ENCODE measurements at places on chromosomes 12 and 14.

DNA sequence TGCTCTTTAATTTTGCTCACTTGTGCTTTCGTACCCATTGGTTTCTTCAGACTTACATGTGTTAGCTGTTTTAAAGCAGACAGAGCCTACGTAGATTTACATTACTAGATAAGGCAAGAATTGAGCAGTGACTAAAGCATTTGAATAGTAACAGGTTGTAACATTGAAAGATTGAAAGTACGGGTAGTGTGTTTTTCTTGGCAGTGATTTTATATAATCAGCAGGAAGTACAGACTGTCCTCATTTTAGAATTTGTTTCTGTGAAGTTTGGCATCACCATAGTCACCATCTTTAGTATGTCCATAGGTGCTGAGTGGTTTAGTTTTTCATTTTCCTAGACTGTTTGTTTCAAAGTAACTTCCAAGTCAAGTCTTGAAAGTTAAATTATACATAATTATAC is 14.0 kb downstream of the RTRAF start:
- no peak overlapping the region for H3K27ac ChIP-seq
- no peaks in the 10 kb centered on the region for H3K4me1 ChIP-seq
- no peaks in the 10 kb centered on the region for H3K27me3 ChIP-seq
- peaks cover 92% of the 10 kb centered on the region for H3K36me3 ChIP-seq
- H3K4me3 ChIP-seq = no peak overlapping the region
- DNase-seq = no peak

- H3K36me3 ChIP-seq = no peaks in the 10 kb centered on the region
- no peak for DNase-seq
- no peaks in the 10 kb centered on the region for H3K27me3 ChIP-seq
- H3K4me1 ChIP-seq = peaks cover 5% of the 10 kb centered on the region
- H3K27ac ChIP-seq = no peak overlapping the region
- no peak overlapping the region for H3K4me3 ChIP-seq
These were observed 17.9 kb upstream of the PTGR2 start for GRCh38 chr14:73833530-73834260.

GRCh38 chr12:47024463-47024862 is 55.0 kb upstream of the PCED1B start:
- H3K4me1 ChIP-seq = no peaks in the 10 kb centered on the region
- no peaks in the 10 kb centered on the region for H3K36me3 ChIP-seq
- peaks cover 36% of the 10 kb centered on the region for H3K27me3 ChIP-seq
- H3K4me3 ChIP-seq = no peak overlapping the region
- H3K27ac ChIP-seq = no peak overlapping the region

DNA sequence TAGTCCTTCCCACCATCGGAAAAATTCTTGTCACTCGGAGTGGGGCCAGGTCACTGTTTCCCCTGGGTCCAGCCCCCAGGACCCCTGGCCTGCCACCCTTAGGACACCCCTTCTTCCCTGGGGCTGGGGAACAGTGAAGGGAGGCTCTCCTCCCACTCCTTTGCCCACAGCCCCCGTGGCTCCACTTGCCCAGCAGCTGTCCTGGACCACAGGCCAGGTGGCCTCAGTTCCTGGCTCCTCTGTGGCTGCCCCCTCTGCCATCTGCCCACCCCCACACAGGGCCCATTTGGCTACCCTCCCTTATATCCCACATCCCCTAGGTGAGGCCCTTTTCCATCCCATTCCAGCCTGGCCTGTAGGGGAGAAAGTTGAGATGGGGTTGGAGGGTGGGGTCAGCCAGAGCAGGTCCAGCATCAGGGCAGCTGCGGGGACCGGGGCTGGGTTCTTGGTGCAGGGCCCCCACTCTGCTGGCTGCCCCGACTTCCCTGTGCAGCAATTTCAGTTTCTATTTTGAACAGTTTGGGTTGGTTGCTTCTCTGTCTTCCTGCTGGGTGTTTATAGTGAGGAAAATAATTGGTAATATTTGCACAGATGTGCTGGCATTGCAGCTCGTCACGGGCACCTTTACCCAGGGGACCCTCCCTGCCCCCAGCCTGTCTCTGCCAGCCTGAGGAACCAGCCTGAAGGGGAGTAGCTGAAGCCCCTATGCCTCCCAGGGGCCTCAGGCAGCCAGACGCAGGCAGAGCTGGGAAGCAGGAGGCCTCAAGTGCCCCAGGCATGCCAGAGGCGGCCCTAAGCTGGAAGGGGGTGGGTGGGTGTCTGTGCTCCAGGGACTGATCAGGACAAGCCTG is 23.4 kb downstream of the SYNDIG1L start:
- peaks cover 23% of the 10 kb centered on the region for H3K4me1 ChIP-seq
- no peaks in the 10 kb centered on the region for H3K27me3 ChIP-seq
- H3K27ac ChIP-seq = peak overlapping the region; percentile 95
- DNase-seq = no peak

GRCh38 chr12:55666508-55666907 is 29.8 kb downstream of the OR10P1 start:
- H3K4me1 ChIP-seq = no peaks in the 10 kb centered on the region
- H3K36me3 ChIP-seq = no peaks in the 10 kb centered on the region
- no peak overlapping the region for H3K4me3 ChIP-seq
- peaks cover 20% of the 10 kb centered on the region for H3K27me3 ChIP-seq

DNA sequence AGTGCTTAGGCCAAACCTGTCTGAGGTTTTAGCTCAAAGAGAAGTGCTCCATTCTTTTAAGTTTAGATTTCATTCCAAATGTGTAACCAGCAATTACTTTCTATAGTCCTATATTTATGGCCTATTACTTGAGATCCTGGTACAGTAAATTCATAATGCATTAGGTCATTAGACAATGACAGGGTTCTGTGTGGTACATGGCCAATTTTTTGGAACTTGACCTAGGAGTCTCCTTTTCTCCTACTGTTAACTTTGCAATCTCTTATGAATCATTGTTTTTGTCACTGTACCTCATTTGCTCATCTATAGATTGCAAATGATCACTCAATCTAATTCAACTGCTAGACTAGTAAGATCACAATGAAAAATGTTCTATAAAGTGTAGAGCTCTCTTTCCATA is 136.7 kb downstream of the PDE3A start:
- H3K4me3 ChIP-seq = no peak overlapping the region
- H3K27me3 ChIP-seq = no peaks in the 10 kb centered on the region
- no peak overlapping the region for H3K27ac ChIP-seq
- DNase-seq = no peak
- H3K36me3 ChIP-seq = no peaks in the 10 kb centered on the region

DNA sequence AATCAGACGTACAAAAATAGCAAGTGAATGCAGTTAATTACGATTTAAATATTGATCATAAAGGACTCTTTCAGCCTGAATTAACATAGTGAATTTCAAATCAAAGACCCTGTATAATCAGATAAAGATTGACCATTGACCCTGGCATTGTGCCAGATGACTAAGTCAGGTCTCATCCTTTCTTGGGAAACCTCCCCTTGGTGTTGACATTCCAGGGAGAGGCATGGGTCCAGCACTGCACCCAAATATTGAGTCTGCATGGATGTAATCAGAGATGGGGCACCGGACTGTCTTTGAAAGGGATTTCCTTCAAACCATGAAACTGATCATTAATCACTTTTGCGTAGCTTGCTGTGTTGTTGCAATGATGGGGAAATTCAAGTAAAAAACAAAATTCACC is 1138.2 kb downstream of the BCL11B start:
- H3K27me3 ChIP-seq = no peaks in the 10 kb centered on the region
- no peak overlapping the region for H3K4me3 ChIP-seq
- no peak for DNase-seq

DNA sequence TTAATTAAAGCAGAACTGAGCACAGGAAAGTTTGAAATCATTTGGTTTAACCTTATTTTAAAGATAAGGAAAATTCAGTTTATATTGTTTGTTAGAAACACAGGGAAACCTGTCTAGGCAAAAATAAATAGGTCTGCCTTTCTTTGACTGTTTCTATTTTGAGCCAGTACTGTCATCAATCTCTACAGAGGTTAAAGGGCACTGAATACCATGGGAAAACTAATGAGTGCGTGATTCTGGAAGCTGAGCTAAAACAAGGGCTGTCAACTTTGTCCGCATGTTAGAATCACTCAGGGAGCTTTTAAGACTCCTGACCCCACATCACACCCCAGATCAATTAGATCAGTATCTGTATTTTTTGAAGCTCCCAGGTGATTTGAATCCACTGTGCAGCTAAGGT is 38.8 kb downstream of the NOPCHAP1 start:
- no peaks in the 10 kb centered on the region for H3K27me3 ChIP-seq
- no peak for DNase-seq
- no peak overlapping the region for H3K27ac ChIP-seq

DNA sequence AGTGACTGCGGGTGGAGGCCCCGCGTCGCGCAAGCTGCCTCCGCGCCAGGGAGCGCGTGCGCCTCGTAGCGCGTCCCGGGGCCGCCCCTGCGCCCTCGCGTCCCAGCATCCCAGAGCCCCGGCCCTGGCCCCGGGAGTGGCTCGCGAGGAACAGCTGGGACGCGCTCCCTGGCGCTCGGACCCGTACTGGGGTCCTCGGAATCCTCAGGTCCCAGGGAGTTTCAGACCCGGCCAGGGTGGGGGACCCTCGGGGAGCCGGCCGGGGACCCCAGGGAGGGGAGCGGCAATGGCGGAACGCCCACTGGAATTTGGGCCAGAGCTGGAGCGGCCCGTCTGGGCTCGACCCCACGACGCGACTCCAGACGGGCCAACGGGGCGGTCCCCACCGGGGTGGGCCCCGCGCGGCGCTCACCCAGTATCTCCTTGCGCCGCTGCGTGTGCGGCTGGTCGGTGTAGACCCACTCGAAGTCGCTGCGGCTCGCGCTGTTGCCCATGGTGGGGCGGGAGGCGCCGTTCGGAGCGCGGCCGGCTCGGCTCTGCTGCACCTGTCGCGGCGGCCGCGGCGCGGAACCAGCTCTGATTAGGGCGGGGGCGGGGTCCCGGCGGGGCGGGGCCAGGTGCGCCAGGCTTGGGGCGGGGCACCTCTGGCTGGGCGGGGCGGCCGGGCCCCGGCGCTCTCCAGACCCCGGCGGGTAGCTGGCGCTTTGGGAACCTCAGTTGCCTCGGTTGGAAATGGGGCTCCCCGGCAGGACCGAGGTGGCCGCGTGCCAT is at the start of gene DEGS2:
DEGS2 (minus strand) TSS at position 552 of the 771 bp plus-strand sequence; CDS start at position 494, 58 bp downstream.
- no peaks in the 10 kb centered on the region for H3K4me1 ChIP-seq
- H3K36me3 ChIP-seq = peaks cover 2% of the 10 kb centered on the region
- H3K27me3 ChIP-seq = peaks cover 7% of the 10 kb centered on the region
- no peak for DNase-seq

DNA sequence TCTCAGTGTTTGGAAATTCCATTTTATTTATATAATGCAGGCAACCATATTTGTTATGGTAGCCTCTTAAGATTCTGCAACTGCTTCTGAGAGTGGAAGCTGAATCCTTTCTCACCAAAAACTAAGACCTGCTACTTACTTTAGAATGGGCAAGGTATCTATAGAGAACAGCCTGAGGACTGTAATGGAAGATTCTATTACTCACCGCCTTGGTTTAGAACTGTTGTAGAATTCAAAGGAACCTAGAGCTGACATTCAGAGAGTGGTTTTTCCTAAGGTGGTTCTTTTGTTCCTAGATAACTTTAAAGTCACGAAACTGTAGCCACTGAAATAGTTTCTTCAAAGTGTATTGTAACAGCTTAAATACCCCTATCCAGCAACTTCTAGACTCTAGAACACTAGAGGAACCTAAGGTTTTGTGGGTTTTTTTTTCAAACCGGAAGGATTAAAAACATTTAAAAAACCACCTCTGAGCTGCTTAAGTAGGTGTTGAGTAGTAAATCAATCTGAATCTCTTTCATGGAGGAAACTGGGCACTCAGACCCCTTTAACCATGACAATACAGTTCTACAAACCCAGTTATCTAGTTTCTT is 4.2 kb downstream of the TDP1 start:
- H3K27ac ChIP-seq = peak overlapping the region; percentile 86
- peaks cover 56% of the 10 kb centered on the region for H3K36me3 ChIP-seq
- no peaks in the 10 kb centered on the region for H3K27me3 ChIP-seq
- DNase-seq = no peak
- H3K4me1 ChIP-seq = peaks cover 42% of the 10 kb centered on the region

GRCh38 chr14:56340932-56341331 is 222.7 kb downstream of the PELI2 start:
- no peak overlapping the region for H3K4me3 ChIP-seq
- H3K4me1 ChIP-seq = peaks cover 4% of the 10 kb centered on the region
- no peak for DNase-seq
- no peaks in the 10 kb centered on the region for H3K36me3 ChIP-seq

DNA sequence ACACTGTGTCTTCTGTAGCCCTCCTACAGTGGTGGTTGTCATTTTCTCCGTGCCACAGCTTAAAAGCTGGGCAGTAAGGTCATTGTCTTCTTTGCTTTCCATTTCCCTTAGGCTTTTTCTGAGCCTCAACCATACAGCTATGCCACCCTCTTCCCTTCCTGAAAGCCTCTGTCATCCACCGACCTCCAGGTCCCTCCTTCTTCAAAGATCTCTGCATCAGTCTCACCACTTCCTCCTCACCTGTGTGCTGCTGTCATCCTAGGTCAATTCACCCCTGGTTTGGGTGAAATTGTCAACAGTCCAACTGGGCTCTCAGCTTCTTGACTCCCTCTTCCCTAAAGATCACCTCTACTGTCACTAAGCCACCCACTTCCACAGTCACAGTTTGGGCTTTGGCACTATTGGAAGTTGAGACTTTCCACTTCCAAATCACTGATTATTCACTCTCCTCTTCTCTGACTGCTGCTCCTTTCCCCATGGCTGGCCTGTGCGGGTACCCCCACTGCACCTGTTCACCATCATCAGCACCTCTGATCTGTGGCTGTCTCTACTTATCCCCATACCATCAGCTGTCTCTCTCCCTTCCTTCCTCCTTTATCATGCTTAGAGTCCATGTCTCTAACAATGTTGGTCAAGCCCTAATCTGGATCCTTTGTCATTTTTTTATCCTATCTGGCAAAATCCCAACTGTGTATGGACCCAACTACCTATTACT is 15.5 kb upstream of the TSPAN9 start:
- DNase-seq = no peak
- H3K4me3 ChIP-seq = no peak overlapping the region
- H3K36me3 ChIP-seq = no peaks in the 10 kb centered on the region
- H3K27me3 ChIP-seq = peaks cover 52% of the 10 kb centered on the region

GRCh38 chr14:61113561-61114225 is 132.6 kb downstream of the SLC38A6 start:
- no peaks in the 10 kb centered on the region for H3K4me1 ChIP-seq
- no peak for DNase-seq
- H3K27ac ChIP-seq = no peak overlapping the region
- no peaks in the 10 kb centered on the region for H3K36me3 ChIP-seq
- peaks cover 9% of the 10 kb centered on the region for H3K27me3 ChIP-seq
- H3K4me3 ChIP-seq = no peak overlapping the region

GRCh38 chr12:24223926-24224325 is 274.5 kb upstream of the SOX5 start:
- no peaks in the 10 kb centered on the region for H3K4me1 ChIP-seq
- H3K4me3 ChIP-seq = no peak overlapping the region
- no peak for DNase-seq
- no peaks in the 10 kb centered on the region for H3K27me3 ChIP-seq
- no peaks in the 10 kb centered on the region for H3K36me3 ChIP-seq
- no peak overlapping the region for H3K27ac ChIP-seq

- peaks cover 42% of the 10 kb centered on the region for H3K4me1 ChIP-seq
- H3K4me3 ChIP-seq = no peak overlapping the region
- H3K27me3 ChIP-seq = no peaks in the 10 kb centered on the region
- DNase-seq = no peak
These were observed 448.3 kb downstream of the PCNX1 start for GRCh38 chr14:71355324-71356201.

- DNase-seq = no peak
- no peaks in the 10 kb centered on the region for H3K36me3 ChIP-seq
- no peaks in the 10 kb centered on the region for H3K27me3 ChIP-seq
- no peak overlapping the region for H3K4me3 ChIP-seq
- H3K4me1 ChIP-seq = no peaks in the 10 kb centered on the region
- H3K27ac ChIP-seq = no peak overlapping the region
These were observed 42.9 kb upstream of the NR2C1 start for GRCh38 chr12:95116341-95116740.

GRCh38 chr14:101740981-101741380 is 20.5 kb upstream of the PPP2R5C start:
- H3K36me3 ChIP-seq = peaks cover 8% of the 10 kb centered on the region
- no peak overlapping the region for H3K27ac ChIP-seq
- no peaks in the 10 kb centered on the region for H3K27me3 ChIP-seq
- H3K4me3 ChIP-seq = no peak overlapping the region
- H3K4me1 ChIP-seq = peaks cover 19% of the 10 kb centered on the region
- no peak for DNase-seq

Data from effector memory CD8-positive, alpha-beta T cell (primary cell).